Motor neuron (in vitro differentiated cells): ENCODE measurements at places on chromosomes 4 and X. TPM values are rescaled to one million over a fixed set of nuclear protein-coding genes. Genes with fewer than 3 reads are reported as not detected.

The CISD2 gene
- 32.3 and 32.7 TPM in 2 replicates for total RNA-seq

The PHKA1 gene
- 3.9 and 4.0 TPM in 2 replicates for total RNA-seq

DNA sequence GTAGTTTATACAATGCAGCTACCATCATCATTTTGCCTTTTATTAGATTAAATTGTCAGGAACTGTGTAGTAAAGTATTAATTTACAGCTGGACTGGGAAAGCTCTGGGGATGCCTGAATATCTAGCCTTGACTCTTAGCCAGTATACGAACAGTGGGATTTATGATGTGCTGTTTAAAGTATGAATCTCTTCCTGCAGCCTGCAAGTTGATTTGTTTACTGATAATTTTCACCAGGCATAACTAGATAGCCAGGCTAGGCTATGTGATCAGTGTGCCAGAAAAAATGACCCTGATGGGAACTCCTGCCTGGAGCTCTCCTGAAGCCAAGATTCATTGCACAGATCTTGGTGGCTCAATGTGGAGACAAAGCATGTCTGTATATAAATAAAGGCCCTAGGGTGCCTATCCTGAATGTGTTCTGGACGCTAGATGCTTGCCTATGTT, 119.2 kb downstream of the SCLT1 start:
- no peak for ATAC-seq

DNA sequence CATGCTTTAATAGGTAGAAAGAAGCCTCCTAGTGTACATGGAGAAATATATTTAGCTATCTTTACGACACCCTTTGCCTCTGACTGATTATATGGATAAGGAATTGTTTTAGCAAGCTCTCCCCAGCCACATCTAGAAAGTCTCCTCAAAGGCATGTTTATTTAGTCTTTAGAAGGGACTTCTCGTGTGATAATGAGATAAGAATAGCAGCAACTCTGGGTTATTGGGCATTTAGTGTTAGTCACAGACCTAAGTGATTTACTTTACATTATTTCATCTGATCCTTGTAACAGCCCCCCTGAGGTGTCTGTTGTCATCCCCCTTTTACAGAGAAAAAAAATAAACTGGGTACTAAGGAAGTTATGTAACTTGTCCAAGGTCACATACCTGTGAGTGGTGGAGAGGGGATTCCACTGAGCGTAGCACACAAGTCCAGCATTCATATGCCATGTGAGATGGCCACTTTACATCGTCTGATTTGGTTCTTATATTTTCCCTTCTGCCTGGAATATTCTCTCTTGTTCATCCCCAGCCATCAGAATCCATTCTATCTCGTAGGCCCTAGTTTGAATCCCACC, 77.7 kb downstream of the TSPAN7 start:
- no peak for ATAC-seq

- ATAC-seq, result peak; percentile 51
These were observed 33.7 kb upstream of the FGF13 start for GRCh38 chrX:138745196-138745595.

The PLAC8 gene
- 0.49 and 2.1 TPM in 2 replicates for total RNA-seq

The ZNF827 gene
- 21.6 and 23.0 TPM in 2 replicates for total RNA-seq

DNA sequence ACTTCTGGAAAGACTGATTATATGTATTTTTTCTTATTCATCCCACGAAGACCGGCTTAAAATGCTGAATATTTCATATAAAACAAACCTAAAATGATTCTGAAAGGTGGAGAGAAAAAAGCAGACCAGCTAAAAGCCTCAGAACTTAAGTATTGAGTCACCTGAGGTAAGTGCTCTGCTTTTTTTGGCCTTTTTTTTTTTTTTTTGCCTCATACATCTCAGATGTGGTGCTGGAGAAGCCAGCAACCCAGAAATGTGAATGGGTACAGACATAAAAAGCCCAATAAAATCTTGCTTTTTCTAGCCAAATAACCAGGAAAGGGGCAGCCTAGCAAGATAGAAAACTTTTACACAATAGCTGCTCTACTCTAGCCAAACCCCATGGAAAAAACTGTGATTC, 57.0 kb downstream of the RLIM start:
- ATAC-seq, result no peak

The AKAP4 gene
- not detected in 2 replicates for total RNA-seq

DNA sequence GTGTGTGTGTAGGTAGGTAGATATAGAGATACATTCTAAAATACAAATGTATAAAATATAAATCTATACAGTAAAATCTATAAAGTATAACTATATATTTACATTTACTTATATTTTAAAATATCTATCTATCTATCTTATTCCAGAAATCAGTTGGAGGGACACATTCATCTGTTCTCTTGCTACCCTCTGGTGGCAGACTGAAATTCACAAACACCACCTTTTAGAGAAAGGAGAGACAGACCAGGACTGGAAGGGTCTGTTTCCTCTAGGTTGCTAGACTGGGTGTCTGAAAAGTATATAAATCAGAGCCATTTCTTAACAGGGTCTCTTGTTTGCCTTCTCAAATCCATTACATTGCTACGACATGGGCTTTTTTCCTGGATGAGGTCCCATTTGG, 343.0 kb downstream of the OPHN1 start:
- no peak for ATAC-seq

GRCh38 chr4:162356181-162356580, 192.4 kb upstream of the FSTL5 start:
- no peak for ATAC-seq

DNA sequence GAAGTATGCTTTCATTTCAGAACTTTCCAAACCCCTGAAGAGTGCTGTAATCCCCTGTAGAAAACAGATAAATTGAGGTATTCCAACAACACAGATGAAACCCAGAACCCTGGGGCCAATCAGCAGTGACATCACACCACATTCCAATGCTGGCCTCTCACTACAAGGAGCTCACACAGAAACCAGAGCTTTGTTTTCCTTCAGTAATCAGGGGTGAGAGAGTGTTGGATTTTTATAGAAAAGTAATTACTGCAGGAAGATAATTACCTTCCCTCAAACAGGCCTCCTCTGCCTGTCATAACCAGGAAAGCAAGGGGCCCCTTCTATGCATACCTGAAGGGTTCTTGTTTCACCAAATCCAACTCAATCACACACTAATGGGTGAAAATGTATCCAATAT, 246.2 kb downstream of the SCFD2 start:
- ATAC-seq, result peak; percentile 57

DNA sequence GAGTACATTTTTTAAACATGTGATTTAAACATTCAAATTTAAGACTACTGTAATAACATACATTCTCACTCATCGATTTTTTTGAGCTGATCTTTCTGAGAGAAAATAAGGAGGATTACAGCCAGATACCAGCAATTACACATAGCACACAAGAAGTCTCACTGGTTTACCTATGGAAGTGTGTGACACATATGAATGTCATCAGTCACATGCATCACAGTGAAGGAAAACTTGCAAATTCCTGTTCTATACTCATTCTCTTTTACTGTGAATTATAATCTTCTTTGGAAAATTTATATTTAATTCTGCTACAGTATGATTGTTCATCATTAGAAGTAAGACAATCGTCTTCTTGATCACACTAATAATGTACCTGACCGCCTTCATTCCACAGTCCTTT, 21.3 kb upstream of the BMP2K start:
- ATAC-seq, result no peak

GRCh38 chr4:6575503-6576240, 683 bp downstream of the MAN2B2 start:
- no peak for ATAC-seq

The TMEM31 gene
- total RNA-seq, result 0.46 TPM in 1 of 2 replicates, not detected in the other

The ARL9 gene
- 0.58 and 0.73 TPM in 2 replicates for total RNA-seq

- no peak for ATAC-seq
These were observed 128.0 kb upstream of the PRKG2 start for GRCh38 chr4:81343046-81343445.

DNA sequence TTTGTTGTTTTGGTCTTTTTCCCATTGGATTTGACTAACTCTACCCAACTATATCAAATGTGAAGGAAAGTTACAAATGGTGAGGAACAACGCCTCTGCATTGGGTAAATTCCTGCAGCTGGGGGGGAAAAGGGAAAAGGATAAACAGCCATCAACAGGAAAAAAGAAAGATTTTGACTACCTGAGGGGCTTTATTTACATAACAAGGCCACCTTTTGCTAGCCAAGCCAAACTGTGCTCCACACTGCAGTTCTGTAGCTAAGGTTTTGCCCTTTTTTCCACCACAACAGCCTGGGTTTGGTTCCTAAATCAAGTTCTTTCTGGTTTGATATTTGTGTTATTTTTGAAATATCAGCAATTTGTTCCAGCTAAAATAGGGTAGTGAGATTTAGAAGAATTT, 40.8 kb downstream of the RHOXF2B start:
- no peak for ATAC-seq

GRCh38 chrX:149152941-149153340, 352.2 kb downstream of the IDS start:
- no peak for ATAC-seq

DNA sequence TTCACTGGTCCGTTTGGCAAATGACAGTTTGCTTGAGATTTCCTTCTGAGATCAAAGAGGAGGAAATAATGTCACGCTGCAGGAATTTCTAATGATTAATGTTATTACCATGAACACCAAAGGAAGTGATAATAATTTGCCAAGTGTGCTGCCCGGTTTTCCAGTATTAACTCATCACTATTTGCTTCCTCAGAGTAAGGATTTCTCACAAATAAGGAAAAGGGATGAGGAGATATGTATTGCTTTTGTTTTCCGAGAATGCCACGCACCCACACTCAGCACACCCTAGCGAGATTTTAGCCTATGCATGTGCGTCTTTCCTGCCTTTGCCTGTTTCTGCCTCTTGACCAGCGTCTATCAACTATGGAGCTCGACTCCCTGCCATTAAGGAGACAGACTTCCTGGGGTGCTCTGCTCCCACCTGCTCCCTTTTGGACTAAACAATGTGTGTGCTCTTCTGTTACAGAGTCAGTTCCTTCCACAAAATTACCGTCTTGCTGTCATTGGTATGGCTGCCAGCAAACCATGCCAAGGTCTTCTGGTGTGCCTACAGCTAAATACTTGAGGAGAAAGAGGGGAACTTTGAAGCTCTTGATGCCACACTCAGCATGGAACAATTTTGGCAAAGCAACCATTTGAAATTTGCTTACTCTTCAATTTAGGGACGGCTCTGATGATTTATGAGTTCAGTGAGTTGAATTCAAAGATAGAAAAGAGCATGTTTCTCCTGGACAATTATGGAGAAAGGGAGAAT, 393.1 kb upstream of the ZFP42 start:
- no peak for ATAC-seq

DNA sequence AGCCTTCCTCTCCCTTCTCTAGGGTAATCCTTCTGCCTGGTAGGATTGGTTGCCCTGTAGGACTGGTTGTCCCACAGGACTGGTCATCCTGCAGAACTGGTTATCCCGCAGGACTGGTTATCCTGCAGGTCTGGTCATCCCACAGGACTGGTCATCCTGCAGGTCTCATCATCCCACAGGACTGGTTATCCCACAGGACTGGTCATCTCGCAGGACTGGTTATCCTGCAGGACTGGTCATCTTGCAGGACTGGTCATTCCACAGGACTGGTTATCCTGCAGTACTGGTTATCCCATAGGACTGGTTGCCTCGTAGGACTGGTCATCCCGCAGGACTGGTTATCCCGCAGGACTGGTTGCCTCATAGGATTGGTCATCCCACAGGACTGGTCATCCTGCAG, 48.1 kb upstream of the STOX2 start:
- ATAC-seq, result no peak

The TMPRSS11D gene
- total RNA-seq, result 0.89 and 1.1 TPM in 2 replicates

DNA sequence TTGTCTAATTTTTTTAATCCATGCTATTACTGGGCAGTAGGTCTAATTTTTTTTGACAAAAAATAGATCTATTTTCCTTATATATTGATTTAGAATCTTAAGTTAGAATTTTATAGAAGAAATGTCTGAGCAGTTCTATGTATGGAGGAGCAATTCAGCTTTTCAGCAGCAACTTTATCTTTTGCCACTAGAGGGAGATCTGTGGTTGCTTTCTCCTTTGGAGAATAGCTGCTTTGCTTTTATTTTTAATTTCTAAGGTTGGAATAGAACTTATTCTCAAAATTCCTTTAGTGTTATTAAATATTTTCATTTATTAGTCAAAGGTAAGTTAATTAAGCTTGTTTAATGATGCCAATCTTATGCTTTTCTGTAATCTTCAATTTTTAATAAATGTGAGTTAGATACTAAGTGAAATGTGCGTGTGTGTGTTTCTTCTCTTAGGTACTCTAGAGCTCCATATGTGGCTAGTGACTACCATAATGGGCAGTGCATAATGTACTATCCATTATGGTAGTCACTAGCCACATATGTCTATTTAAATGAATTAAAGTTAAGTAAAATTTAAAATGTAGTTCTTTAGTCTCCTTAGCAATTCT, 29.3 kb downstream of the FAM199X start:
- ATAC-seq, result no peak

The HMX1 gene
- total RNA-seq, result not detected in 2 replicates

DNA sequence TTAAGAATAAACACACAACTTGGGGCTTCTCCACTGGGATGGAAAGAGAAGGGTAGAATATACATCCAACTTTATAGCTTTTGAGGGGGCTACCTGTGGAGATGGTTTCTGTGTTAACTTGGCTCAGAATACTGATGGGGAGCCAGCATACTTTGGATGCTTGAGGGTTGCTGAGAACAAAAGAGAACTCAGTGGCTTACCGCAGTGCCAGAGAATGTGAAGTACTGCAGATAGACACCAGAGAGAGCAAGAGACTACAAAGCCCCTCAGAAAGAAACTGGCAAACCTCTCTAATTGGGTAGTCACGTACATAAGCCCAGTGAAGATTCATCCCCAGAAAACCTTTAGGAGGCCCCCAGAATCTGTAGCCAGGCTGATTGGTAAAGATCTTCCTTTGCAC, 214.4 kb downstream of the DCHS2 start:
- ATAC-seq, result no peak

DNA sequence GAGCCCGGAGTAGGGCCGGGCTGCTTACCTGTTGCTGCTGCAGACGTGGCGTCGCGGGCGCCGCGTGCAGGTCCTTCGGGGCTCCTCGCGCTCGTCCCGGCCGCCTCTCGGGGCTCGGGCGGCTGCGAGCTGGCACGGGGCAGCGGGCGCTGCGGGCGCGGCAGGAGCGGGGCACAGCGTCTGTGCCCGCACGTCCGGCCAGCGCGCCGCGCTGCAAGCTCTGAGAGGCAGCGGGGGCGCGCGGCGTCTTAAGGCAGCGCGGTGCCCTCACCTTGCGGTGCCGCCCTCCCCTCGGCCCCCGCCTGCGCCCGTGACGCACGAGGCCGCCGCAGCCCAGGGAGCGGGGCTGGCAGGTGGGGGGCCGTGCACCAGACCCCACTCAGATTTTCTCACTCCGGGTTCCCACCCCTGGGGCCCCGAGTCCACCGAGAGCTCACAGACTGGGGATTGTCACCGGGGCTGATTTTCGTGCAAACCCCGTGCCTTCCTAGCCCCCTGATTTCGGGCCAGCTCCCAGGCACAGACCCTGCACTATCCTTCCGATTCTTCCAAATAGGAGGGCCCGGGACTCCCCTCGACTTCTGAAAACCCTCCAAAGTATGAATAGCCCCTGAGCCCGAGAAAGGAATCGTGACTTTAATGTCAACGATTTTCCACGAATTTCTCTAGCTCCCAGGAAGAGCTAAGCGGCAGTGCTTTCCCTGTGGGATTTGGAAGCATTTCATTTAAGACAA, at the start of gene GPR101:
Gene GPR101, minus strand, starts transcription at position 222 of the 734 bp plus-strand sequence. CDS start 2,321 bp downstream, outside the sequence.
- peak; percentile 24 for ATAC-seq

- ATAC-seq, result peak; percentile 34
These were observed 52.4 kb downstream of the GLRB start for GRCh38 chr4:157128395-157128794.

The CCDC110 gene
- 1.3 and 1.5 TPM in 2 replicates for total RNA-seq

The C1QTNF7 gene
- total RNA-seq, result 0.45 and 0.79 TPM in 2 replicates

The NSG1 gene
- total RNA-seq, result 130 and 158 TPM in 2 replicates
